ENCODE measurements at places on chromosomes 6 and 20.

DNA sequence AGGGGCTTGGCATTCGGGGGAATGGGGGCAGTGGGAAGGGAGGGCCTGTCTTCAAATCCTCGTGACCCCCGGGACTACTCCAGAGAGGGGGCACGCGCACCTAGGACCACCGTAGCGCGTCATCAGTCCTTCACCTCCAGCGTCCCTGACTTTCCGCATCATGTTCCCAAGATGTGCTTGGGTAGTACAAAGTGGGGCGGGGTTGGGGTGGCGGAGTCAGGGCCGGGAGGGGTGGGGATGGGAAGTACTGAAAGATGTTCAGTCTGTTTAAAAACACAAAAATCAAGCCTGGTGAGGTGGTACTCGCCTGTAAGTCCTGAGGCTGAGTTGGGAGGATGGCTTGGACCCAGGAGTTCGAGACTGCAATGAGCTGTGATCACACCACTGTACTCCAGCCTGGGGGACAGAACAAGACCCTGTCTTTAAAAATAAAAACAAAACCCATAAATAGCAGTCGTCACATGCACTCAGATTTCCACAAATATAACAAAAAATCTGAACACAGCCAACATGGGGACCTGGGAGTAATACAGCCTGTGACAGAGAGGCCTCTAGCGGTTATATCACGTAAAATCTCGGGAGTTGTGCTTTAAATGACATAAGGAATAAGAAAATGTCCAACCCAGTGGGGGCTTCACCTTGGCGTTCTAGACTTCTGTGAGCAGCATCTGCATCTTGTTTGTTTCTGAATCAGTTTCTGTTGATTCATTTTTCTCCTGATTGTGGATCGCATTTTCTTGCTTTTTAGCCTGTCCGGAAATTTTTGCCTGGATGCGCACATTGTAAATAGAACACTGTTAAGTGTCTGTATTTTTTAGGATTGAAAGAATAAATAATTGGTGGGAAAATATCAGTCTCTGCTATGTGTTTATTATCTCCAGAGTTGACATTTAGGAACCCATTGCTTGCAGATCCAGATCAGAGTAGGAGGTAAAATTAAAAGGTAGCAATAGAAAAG is 698 bp upstream of the LRP11 start:
- peak; percentile 5 for DNase-seq

- DNase-seq: no peak
Measured at GRCh38 chr20:24690408-24690807, 221.0 kb downstream of the SYNDIG1 start.

DNA sequence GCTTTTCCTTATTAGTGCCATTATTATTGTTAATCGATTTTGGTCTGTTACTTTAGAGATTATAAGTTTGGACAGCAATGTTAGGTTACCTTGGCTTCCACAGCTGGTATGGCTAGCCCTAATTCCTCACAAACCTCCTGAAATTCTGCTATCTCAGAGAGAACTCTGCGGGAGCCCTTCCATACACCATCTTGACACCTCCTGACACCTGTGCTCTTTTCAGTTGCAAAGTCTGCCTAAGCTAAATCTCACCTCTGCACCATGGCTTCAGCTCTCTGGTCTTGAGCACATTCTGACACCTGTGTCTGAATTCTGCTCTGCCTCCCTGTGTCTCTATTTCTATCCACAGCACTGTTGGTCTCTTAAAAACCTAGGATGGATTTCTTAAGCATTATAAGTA is 106.5 kb downstream of the DCDC2 start:
- DNase-seq: no peak

GRCh38 chr20:57080796-57081195 is 185.6 kb downstream of the BMP7 start:
- no peak for DNase-seq

GRCh38 chr6:141118991-141119390 is 1013.7 kb upstream of the GJE1 start:
- DNase-seq: no peak

GRCh38 chr6:10448096-10448495 is 33.2 kb upstream of the TFAP2A start:
- no peak for DNase-seq

DNA sequence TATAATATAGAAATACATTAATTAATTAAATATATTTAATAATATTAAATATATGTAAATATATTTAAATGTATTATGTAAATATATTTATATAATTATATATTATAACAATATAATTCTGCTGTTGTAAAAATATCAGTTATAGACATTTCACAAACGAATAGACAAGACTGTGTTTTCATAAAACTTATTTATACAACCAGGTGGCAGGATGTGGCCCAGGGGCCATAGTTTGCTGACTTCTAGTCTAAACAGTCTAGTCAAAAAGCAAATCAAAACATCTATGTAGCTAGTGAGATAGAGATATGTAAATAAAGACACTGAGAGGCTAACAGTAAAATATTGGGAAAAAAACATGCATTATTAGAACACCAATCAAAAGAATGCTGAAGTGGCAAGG is 136.4 kb downstream of the TBXT start:
- no peak for DNase-seq

DNA sequence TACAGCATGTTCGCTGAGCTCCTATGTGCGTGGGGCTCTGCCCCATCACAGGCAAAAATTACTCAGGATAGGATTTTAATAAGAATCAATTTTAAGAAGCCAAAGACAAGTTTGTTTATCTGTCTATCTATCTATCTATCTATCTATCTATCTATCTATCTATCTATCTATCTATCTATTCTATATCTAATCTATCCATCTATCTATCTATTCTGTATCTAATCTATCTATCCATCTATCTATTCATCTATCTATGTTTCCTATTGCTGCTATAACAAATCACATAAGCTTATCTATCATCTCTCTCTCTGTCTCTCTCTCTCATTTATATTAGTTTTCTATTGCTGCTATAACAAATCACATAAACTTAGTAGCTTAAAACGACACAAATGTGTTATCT is 1.7 kb downstream of the ARHGAP40 start:
- no peak for DNase-seq

DNA sequence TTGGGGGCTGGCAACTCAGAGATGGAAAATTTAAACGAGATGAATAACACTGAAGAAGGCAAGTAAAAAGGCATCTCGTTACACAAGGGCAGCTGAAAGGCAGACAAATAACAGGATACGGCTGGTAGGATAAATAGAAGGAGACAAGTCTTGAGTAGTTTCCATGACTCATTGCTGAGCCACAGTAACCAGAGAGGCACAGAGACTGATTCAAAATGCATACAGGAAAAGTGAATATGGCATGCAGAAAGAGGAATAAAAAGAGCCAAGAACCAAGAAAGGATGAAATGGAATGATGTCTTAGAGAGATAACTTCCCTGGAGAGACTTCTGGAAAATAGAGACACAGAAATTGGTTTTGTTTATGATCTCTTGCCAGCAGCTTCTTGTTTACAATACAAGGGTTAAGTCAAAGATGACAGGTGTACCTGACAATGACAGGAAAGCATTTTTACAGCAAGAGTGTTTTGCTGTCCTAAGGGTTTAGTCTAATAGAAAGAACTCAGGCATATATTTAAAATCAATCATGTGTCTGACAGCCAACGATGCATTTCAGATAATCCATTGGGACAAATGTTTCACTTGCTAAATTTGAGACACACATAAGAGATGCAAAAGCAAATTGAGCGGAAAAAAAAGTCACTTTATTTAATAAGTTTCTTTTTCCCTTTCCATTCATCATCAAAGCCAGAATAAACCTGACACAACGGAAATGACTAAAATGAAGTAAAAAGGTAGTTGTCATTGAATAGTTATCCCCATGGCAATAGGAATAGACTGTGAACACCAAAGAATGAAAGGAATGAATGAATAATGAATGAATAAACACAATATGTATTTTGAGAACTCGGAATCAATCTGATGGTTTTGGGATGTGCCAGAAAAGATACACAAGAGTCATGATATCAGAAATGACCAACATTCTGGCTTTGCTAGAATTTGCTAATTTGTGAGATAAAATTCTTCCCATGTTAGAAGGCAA is 68.0 kb upstream of the KCNQ5 start:
- DNase-seq: no peak

- DNase-seq: no peak
Measured at GRCh38 chr20:9741996-9742395, 96.9 kb downstream of the PAK5 start.

- no peak for DNase-seq
Measured at GRCh38 chr6:57216235-57217101, 5.6 kb downstream of the RAB23 start.

GRCh38 chr6:157563611-157564284 is 182.8 kb downstream of the ZDHHC14 start:
- DNase-seq: no peak

DNA sequence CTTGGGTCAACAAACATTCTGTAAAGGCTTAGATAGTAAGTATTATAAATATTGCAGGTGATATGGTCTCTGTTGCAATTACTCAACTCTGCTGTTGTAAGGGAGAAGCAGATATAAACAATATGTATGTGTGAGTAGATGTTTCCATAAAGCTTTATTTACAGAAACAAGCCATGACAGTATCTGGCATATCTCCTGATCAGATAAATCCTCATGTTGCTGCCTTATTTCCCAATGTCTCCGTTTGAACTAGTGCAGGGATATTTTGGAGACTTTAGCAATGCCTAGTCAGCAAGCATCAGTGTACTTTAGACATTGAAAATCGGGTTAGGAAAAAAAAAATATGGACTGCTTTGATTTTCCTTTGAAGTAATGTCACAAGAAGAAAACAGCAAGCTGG is 96.1 kb downstream of the LAMA2 start:
- DNase-seq: no peak

DNA sequence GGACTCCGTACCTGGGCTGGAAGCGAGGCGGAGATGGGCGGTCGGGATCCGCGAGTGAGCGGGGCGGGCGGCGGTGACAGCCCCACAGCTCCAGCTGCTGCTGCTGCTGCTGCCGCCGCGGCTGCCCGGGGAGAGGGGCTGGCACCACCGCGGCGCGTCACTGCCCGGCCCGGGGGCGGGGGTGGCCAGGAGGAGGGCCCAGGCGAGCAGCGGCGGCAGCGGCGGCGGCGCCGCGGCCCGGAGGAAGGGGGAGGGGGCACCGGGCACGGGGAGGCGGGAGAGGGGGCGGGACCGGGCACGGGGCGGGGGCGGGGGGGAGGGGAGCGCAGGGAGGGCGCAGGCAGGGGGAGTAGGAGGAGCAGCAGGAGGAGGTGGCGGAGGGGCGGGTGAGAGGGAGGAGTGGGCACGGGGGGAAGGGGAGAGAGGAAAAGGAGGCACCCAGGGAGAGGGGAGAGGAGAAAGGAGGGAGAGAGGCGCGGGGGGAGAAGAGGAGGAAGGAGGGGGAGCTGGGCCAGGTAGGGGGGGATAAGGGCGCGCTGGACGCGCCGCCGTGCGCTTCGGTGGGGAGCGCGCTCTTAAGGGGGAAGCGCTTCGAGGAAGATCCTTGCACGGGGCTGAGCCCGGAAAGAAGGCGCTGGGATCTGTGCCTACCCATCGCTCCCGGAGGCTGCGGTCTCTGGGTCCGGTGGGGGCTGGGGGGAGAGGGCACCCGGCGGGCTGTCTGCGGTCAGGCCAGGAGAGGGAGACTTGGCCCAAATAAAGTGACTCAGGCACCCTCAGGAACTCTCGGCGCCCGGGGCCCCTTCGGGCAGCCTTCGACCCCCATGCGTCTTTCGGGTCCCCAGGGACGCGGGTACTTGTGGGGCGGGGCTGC is 101.5 kb downstream of the NOL4L start:
- peak; percentile 66 for DNase-seq

- DNase-seq: peak; percentile 4
Measured at GRCh38 chr6:166998256-166999144, 697 bp upstream of the CEP43 start.

DNA sequence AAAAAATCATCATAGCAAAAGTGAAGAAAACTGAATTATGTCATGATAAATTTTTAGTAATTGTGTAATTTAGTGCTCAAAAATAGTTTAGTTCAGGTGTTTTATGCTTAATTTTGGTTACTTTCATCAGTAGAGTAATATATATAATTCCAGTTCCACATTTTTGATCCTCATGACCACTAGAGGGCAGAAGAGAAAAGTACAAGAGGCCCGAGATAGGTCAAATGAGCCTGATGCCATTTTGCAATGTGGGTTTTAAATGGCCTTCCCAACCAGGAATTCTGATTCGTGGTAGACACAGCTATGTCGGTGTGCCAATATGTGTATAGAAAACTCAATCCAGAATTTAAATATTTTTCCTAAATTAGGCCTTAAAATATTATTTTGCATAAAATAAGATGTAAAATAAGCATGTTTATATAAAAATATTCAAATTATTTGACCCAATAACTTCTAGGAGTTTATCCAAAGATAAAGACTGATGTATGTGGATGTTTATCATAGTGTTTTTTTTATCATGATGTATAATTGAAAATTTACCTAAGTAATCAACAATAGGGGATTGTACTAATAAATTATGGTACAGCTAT is 159.7 kb upstream of the RPS6KA2 start:
- no peak for DNase-seq

DNA sequence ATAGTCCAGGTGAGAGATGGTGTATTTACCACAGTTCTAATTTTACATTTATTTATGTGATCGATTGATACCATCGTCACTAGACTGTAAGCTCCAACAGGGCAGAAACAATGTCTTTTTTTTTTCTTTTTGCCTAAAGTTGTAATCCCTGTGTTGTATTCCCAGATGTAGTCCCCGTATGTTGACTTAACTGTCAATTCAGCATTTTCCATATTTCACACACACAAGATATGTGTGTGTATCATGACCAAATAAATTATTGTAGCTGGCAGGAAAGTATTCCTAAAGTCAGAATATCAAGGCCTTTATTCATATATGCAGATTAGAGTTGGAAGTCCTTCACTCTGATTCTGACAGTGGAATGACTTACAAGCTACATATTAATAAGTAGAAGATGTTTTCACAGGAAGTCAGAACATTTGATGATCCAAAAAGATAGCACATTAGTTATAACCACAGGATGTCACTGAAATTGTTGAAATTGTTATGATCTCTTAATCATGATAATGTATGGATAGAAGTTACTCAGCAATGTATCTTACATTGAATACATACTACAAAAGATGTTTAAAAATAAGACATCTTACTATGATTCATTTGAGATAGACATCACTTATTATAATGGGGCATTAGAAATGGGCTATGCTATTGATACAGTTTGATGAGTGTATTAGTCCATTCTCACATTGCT is 10.6 kb downstream of the RNF182 start:
- no peak for DNase-seq

DNA sequence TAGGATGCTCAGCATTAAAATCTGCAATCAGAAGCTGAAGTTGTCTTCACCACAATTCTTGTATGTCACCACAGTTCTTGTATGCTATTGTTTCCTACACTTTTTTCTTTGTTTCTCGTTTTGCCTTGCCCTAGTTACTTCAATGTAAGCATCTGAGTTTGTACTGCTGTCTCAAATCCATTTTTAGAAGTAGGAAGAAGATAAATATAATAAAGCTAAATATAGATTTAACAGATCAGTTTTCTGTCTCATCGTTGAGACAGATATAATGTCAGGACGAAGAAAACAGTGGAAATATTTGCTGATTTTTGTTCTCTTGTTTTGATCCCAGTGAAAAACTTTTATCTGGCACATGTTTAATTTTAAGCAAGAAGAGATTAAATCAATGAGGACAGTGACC is 318.0 kb downstream of the QKI start:
- DNase-seq: no peak

Measured in activated CD4-positive, alpha-beta T cell treated with anti-CD3 and anti-CD28 coated beads, Interleukin-2, amount 50 U/mL, for 1 hour (primary cell).